HTR-8/SVneo (cell line): ENCODE measurements at places on chromosomes 4 and X.

DNA sequence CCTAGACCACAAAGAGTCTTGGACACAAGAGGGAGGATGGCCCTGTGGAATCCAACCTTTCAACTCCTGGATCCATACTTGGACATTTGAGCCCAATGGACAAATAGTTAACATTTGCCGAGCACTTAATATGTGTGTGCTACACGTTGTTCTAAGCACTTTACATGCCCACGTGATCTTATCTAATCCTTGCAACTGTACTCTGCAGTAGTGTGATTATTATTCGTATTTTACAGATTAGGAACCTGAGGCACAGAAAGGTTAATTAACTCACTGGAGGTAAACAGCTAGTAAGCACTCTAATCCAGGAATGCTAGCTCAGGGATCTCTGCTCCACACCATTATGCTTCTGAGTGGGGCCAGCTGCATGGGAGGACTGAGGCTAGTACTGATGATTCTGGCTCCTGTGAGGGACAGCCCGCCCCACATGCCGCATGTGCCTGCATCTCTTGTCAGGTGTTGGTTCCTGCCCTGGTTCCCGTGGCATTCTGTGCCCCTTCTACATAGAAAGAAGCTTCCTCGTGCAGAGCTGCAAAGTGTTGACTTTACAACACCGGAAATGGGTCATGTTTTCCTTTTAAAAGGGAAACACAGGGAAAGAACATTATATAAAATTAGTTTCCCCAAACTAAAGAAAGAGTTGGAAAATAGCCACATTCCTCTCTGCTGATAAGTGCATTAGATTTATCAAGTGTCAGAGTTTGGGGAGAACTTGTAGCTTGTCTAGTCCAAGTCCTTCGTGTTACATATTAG, 34.8 kb downstream of the PLAC1 start:
- DNase-seq, result no peak

- no peak for DNase-seq
Measured at GRCh38 chr4:156186111-156186510, 232.4 kb upstream of the CTSO start.

GRCh38 chr4:186029571-186030398, 39.2 kb upstream of the TLR3 start:
- DNase-seq, result no peak

DNA sequence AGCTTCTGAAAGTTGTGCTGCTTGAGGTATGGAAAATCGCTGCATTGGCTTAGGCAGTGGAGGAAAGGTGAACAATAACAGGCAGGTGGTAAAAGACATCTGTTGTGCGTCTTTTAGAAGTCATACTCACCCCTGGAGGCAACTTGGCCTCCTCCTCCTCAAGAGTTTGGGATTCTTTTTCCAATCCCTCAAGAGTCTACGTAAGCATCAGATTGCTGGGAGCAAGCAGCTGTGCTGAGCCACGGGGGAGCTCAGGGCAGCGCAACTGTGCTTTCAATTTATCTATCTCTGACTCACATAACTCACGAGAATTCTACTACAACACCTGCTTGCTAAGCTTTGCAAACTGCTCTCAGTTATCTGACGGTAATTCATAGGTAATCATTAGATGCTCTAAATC, 6.4 kb upstream of the RBMX2 start:
- no peak for DNase-seq
